ENCODE measurements at places on chromosomes 13 and 19. TPM values are rescaled to one million over a fixed set of nuclear protein-coding genes. Genes with fewer than 3 reads are reported as not detected.

ZNF225 gene
- 5.7 TPM for total RNA-seq

RFXAP gene
- total RNA-seq = 0.83 TPM

IFT88 gene
- 8.6 TPM for total RNA-seq

ZNF723 gene
- not detected for total RNA-seq

DOCK6 gene
- total RNA-seq = 4.4 TPM

GIPR gene
- total RNA-seq = 0.18 TPM

PSG7 gene
- 0.28 TPM for total RNA-seq
